Sigmoid colon (tissue), 7 donors: ENCODE measurements at places on chromosomes 6 and 20. TPM values are rescaled to one million over a fixed set of nuclear protein-coding genes. Genes with fewer than 3 reads are reported as not detected.
A peak's percentile ranks its signal among the peaks of the same experiment; 100 is the strongest.

SYCP2 gene
- total RNA-seq = 7.8 TPM

GRCh38 chr6:14676977-14677781 is 559.6 kb downstream of the CD83 start:
- no peaks in the 10 kb centered on the region for H3K27me3 ChIP-seq
- H3K27ac ChIP-seq = no peak overlapping the region
- H3K4me3 ChIP-seq = no peak overlapping the region
- DNase-seq = no peak

FAM83C gene
- not detected for total RNA-seq

- H3K27me3 ChIP-seq = no peaks in the 10 kb centered on the region
- H3K36me3 ChIP-seq = no peaks in the 10 kb centered on the region
- DNase-seq = no peak
- H3K27ac ChIP-seq = no peak overlapping the region
- H3K4me1 ChIP-seq = peaks cover 14% of the 10 kb centered on the region
These were observed 12.1 kb upstream of the MRPS18A start for GRCh38 chr6:43699564-43700186.

WFDC10A gene
- not detected for total RNA-seq

- no peak overlapping the region for H3K4me3 ChIP-seq
- no peaks in the 10 kb centered on the region for H3K36me3 ChIP-seq
- no peaks in the 10 kb centered on the region for H3K27me3 ChIP-seq
- H3K4me1 ChIP-seq = no peaks in the 10 kb centered on the region
- no peak for DNase-seq
These were observed 156.1 kb upstream of the RIMS1 start for GRCh38 chr6:71730284-71730683.

- no peaks in the 10 kb centered on the region for H3K36me3 ChIP-seq
- H3K4me1 ChIP-seq = no peaks in the 10 kb centered on the region
- DNase-seq = no peak
- no peak overlapping the region for H3K27ac ChIP-seq
- H3K27me3 ChIP-seq = no peaks in the 10 kb centered on the region
These were observed 166.3 kb downstream of the KCNQ5 start for GRCh38 chr6:72788188-72788587.

DNA sequence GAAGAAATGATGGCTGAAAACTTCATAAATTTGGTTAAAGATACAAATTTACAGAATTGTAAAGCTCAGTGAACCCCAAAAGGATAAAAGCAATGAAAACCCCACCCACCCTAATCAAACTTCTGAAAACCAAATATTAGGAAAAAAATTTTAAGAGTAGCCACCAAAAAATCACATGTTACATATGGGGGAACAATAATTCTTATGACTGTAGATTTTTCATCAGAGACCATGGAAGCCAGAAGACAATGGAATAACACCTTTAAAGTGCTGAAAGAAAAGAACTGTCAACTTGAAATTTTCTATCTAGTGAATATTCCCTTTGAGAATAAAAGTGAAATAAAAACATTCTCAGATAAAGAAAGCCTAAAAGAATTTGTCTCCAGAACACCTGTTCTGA is 24.4 kb downstream of the PROCR start:
- H3K4me3 ChIP-seq = no peak overlapping the region
- no peaks in the 10 kb centered on the region for H3K36me3 ChIP-seq
- no peaks in the 10 kb centered on the region for H3K27me3 ChIP-seq

DNA sequence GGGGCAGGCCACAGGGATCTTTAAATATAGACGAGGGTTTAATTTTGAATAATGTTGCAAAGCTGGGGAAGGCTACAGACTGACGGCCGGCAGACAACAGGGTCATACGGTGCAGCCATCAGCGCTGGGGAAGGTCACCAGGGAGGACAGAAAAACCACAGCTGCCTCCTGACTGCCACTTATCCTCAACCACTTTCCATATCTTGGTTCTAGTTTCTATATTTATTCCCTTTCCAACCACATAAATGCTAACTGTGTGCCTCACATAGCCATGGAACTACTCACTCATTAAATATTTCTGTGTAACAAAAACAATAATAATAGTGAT is 85.7 kb upstream of the AGPAT4 start:
- no peak for DNase-seq
- no peaks in the 10 kb centered on the region for H3K4me1 ChIP-seq
- H3K36me3 ChIP-seq = no peaks in the 10 kb centered on the region
- no peak overlapping the region for H3K4me3 ChIP-seq
- H3K27ac ChIP-seq = no peak overlapping the region

- no peaks in the 10 kb centered on the region for H3K36me3 ChIP-seq
- H3K4me1 ChIP-seq = peaks cover 12% of the 10 kb centered on the region
- peak overlapping the region; percentile 16 for H3K4me3 ChIP-seq
- peak overlapping the region; percentile 7 for H3K27ac ChIP-seq
- DNase-seq = peak; percentile 62
These were observed 570.4 kb upstream of the GJE1 start for GRCh38 chr6:141562186-141562811.

SLC17A2 gene
- total RNA-seq = not detected

CD93 gene
- 14.6 TPM for total RNA-seq

DNA sequence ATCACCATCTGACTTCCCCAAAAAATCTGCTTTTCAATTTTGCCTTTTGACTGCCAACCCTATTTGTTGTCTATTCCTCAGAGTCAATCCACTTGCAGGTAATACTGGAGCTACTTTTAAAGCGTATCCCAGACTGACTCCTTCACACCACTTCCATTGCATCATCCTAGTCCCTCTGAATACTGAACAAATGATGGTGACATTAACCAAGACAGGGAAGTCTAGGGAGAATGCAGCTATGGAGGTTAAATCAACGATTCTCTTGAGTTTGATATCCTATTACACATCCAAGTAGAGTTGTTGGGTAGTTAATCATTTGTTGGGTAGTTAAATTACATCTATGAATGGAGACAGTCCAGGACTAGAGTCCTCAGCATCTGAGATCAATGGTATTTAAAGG is 2.0 kb downstream of the OGFRL1 start:
- H3K27me3 ChIP-seq = no peaks in the 10 kb centered on the region
- no peak overlapping the region for H3K27ac ChIP-seq

DNA sequence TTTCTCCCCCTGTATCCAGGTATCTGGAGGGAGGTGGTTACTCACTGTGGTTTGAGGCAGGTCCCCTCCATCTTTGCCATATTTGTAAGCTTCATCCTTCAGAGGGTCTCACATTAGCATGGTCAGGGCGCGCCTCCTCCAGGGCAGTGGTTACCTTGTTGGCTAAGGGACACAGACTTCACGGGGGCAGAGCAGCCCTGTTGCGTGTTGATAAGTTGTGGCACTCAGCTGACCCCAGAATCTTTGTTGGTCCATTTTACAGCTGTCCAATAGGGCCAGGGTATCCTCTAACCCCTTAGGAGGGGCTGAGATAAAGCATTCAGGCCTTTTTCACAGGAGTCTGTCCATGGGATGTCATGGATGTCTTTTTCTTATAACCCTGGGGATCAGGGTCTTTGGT is 89.5 kb upstream of the RNF24 start:
- no peaks in the 10 kb centered on the region for H3K36me3 ChIP-seq
- no peak overlapping the region for H3K4me3 ChIP-seq
- H3K27ac ChIP-seq = no peak overlapping the region
- H3K27me3 ChIP-seq = no peaks in the 10 kb centered on the region
- no peaks in the 10 kb centered on the region for H3K4me1 ChIP-seq
- DNase-seq = no peak

NKX2-2 gene
- total RNA-seq = not detected

DNA sequence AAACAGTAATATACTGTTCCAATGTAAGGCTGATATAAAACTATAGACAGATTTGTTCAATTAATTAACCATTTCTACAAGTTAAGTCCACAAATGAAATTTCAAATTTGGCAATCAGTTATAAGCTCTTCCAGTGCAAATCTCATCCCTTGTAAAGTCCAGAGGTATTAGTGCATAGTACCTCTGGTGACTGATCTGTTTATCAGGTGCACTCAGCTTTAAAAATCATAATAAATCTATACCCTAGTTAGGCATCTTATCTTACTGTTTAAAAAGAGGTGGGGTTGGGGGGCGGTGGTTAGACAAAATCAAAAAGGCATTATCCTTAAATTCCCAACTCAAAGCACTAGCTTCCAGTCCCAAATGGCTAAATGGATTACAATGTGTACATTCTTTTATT is 2.9 kb downstream of the FBXO30 start:
- peaks cover 71% of the 10 kb centered on the region for H3K4me1 ChIP-seq
- no peak for DNase-seq
- H3K36me3 ChIP-seq = no peaks in the 10 kb centered on the region
- H3K27me3 ChIP-seq = no peaks in the 10 kb centered on the region

DNA sequence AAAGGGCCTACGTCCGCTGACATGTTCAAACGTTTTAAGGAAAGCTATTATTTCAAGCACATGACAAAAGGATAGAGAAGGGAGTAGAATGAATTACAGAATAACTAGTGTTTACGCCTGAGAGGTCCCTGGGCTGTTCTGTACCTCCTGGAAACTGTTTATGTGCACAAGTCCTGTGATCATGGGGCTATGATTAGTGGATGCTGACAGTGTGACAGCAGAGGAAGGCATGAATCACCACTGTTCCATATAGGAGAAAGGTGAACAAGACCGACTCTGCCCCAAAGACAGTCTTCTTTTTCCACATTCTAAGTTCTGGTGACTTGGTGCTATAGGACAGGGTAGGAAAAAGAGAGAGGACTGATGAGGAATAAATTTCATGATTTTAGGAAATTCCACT is 249.2 kb upstream of the PRDM1 start:
- DNase-seq = no peak
- H3K27me3 ChIP-seq = no peaks in the 10 kb centered on the region
- H3K4me3 ChIP-seq = no peak overlapping the region
- no peaks in the 10 kb centered on the region for H3K36me3 ChIP-seq

DCDC2 gene
- under 0.01 TPM for total RNA-seq

- H3K27ac ChIP-seq = peak overlapping the region; percentile 84
- no peak for DNase-seq
- H3K27me3 ChIP-seq = no peaks in the 10 kb centered on the region
These were observed 15.1 kb downstream of the PKIG start for GRCh38 chr20:44597516-44597915.

PACRG gene
- 0.36 TPM for total RNA-seq

DNA sequence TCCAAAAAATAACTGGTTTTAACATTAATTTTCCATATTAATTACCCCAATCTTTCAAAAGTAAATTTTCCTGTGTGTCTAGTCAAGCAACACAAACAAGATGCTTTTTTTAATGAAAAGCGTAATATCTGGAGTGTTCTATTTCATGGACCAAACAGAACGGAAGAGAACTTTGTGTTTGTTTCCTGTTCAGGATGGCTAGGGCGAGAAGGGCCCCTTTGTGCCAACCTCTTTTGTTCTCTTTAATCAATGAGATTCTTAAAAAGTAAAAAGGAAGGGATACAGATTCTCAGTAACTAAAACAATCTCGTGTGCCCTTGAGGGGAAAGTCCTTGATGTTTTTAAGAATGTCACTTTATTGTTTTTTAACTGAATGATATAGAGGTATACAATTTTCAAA is 55.7 kb downstream of the GNAS start:
- no peak overlapping the region for H3K4me3 ChIP-seq
- H3K27me3 ChIP-seq = no peaks in the 10 kb centered on the region
- peaks cover 79% of the 10 kb centered on the region for H3K36me3 ChIP-seq
- peaks cover 42% of the 10 kb centered on the region for H3K4me1 ChIP-seq

- H3K36me3 ChIP-seq = no peaks in the 10 kb centered on the region
- H3K4me3 ChIP-seq = no peak overlapping the region
- DNase-seq = no peak
- H3K4me1 ChIP-seq = no peaks in the 10 kb centered on the region
- H3K27ac ChIP-seq = no peak overlapping the region
- peaks cover 99% of the 10 kb centered on the region for H3K27me3 ChIP-seq
These were observed 32.1 kb downstream of the PRSS16 start for GRCh38 chr6:27279513-27280063.

GRCh38 chr6:141244366-141244765 is 888.4 kb upstream of the GJE1 start:
- no peaks in the 10 kb centered on the region for H3K4me1 ChIP-seq
- no peak overlapping the region for H3K4me3 ChIP-seq
- no peaks in the 10 kb centered on the region for H3K27me3 ChIP-seq

ADGRB3 gene
- 9.9 TPM for total RNA-seq

PARD6B gene
- 0.95 TPM for total RNA-seq

DNA sequence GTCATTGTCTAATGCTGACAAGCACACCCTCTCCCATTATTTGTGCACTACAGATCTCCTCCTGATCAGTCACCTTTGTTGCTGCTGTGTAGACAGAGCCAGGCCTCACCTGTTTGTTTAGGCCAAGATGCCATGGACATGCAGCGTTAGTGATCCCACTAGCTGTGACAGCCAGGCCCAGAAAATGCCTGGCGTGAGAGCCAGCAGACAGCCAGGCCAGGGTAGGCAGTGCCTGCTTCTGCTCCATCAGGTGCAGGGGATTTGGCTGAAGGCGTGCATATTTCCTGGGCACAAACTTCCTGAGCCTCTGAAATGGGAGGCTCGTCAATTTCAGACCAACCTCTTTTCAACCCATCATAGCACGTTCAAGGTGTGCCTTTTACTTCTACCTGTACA is 27.3 kb downstream of the MANBAL start:
- no peak overlapping the region for H3K4me3 ChIP-seq
- no peaks in the 10 kb centered on the region for H3K27me3 ChIP-seq
- peaks cover 13% of the 10 kb centered on the region for H3K36me3 ChIP-seq
- H3K4me1 ChIP-seq = peaks cover 60% of the 10 kb centered on the region
- H3K27ac ChIP-seq = no peak overlapping the region

HLA-DQA2 gene
- total RNA-seq = 0.36 TPM

ANGPT4 gene
- 0.28 TPM for total RNA-seq

SLC22A3 gene
- total RNA-seq = 26.3 TPM

DNA sequence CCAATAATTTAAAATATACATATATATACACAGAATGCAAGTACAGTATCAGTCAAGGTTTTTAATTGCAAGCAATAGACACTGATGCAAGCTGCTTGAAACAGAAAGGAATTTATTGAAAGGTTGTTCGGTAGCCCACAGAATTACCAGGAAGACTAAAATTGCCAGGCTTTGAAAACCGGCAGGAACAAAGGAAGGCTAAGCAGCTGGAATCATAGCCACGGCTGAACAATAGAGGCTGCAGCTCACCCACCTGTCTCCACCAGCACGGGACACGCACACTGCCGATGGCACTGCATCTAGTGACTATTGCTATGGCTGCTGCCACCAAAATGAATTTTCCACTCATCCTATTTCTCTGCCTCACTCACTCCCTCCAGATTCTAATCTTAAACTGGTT is 22.0 kb upstream of the L3MBTL3 start:
- H3K27me3 ChIP-seq = no peaks in the 10 kb centered on the region
- no peak overlapping the region for H3K4me3 ChIP-seq
- no peak for DNase-seq
- H3K36me3 ChIP-seq = no peaks in the 10 kb centered on the region

DNA sequence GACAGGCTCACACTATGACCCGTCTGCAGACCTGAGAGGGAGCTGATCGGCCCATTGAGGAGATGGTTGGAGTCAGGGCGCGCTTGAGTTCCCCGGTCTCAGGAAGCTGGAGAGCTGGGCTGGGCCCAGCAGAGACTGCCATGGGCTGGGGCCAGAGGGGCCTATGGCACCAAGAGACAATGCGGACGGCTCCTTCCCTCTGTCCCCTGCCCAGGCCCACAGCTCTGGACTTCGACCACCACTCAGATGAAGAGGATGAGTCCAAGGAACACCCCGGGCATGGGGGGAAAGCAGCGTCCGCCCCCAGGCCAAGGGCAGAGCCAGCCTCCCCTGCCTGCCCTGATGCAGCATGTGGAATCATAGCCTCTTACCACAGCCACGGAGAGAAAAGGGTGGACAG is 40.2 kb upstream of the PHACTR3 start:
- no peaks in the 10 kb centered on the region for H3K36me3 ChIP-seq
- H3K27me3 ChIP-seq = no peaks in the 10 kb centered on the region
- H3K4me1 ChIP-seq = no peaks in the 10 kb centered on the region
- no peak overlapping the region for H3K4me3 ChIP-seq

OR12D1 gene
- not detected for total RNA-seq

GRCh38 chr20:59802471-59803221 is 130.8 kb downstream of the SYCP2 start:
- no peak overlapping the region for H3K4me3 ChIP-seq
- H3K4me1 ChIP-seq = no peaks in the 10 kb centered on the region
- no peak overlapping the region for H3K27ac ChIP-seq
- no peaks in the 10 kb centered on the region for H3K27me3 ChIP-seq
